ENCODE measurements at places on chromosomes 6 and 20. TPM values are rescaled to one million over a fixed set of nuclear protein-coding genes. Genes with fewer than 3 reads are reported as not detected.

OR12D3 gene
- not detected for total RNA-seq

ENTPD6 gene
- total RNA-seq = 33.4 TPM

PFDN4 gene
- total RNA-seq = 4.3 TPM

TCF21 gene
- total RNA-seq = 0.78 TPM

HUS1B gene
- total RNA-seq = 0.23 TPM

IPCEF1 gene
- 0.98 TPM for total RNA-seq

TSBP1 gene
- total RNA-seq = not detected

METTL24 gene
- total RNA-seq = 0.48 TPM

GRCh38 chr20:32278199-32278643, 770 bp downstream of the KIF3B start:
- DNase-seq = no peak

DNA sequence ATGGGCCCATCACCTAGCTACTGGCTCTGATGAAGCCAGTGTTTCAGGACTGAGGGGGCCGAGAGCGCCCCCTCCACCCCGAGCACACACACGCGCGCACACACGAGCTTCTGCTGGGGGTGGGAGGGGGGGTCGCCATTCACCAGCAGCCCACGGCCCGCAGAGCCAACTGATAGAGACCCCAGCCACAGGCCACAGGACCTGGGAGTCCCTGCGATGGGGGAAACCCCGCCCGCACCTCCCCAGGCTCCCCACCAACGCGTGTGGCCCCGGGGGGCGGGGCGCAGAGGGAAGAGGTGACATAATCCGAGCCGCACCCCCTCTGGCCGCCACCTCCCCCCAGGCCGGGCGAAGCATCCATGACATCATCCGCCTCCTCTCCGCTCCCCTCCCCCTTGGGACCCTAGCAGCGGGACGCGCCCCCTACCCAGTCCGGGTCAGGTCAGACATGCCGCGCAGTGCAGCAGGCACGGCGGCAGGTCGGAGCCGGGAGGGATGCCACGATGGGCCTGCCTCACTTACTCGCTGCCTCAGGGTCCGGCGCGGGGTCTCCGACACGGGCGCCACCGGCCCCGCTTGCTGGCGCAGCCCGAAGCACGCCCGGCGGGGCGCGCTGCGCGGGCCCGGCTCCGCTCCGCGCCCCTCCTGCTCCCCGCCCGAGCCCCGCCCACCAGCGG, at the start of gene LZTS3:
Gene LZTS3 (minus strand): TSS at position 617 of the 677 bp plus-strand sequence. CDS start 6,386 bp downstream, outside the sequence.
- DNase-seq = no peak

DNA sequence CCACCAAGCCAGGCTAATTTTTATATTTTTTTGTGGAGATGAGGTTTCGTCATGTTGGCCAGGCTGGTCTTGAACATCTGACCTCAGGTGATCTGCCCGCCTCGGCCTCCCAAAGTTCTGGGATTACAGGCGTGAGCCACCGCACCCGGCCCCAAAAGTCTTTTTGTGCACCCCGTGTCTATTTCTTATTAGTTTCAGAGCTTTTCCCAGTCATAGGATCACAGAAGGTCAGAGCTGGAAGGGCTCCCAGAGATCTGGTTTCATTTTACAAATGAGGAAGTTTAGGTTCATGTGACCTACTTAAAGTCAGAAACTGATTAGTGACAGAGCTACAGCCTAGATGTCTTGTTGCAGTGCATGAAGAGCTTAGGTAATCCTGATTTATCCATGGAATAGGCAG, 1.6 kb upstream of the OGFRL1 start:
- no peak for DNase-seq

DNA sequence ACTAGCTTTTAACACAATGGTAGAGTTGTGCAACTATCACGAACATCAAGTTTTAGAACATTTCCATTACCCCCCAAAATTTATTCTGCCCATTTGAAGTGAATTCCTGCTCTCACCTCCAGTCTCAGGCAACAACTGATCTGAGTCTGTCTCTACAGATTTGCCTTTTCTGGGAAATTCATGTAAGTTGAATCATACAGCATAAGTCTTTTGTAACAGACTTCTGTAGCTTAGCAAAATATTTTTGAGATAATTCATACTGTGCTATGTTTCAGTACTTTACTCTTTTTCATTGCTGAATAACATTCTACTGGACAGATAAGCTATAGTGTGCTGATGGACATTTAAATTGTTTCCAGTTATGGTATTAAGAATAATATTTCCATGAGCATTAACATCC, 447.3 kb upstream of the GJE1 start:
- DNase-seq = no peak

DNA sequence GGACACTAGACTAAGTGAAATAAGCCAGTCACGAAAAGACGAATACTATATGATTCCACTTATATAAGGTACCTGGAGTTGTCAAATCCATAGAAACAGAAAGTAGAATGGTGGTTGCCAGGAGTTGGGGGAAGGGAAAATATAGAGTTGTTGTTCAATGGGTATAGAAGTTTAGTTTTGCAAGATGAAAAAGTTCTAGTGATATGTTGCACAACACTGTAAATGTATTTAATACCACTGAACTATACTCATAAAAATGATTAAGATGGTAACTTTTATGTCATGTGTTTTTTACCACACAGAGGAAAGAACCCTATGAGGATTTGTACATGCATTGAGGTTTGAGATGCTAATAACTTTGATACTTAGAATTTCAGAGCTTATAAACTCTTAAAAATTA, 46.0 kb upstream of the TRAM2 start:
- DNase-seq = no peak

- no peak for DNase-seq
These were observed 22.7 kb upstream of the MLN start for GRCh38 chr6:33826537-33826936.

GRCh38 chr20:41392295-41392694, 25.7 kb upstream of the EMILIN3 start:
- no peak for DNase-seq

GRCh38 chr6:149455031-149455732, 29.6 kb downstream of the ZC3H12D start:
- DNase-seq = no peak

- DNase-seq = peak; percentile 66
These were observed 69.6 kb downstream of the JAG1 start for GRCh38 chr20:10603971-10604864.

DNA sequence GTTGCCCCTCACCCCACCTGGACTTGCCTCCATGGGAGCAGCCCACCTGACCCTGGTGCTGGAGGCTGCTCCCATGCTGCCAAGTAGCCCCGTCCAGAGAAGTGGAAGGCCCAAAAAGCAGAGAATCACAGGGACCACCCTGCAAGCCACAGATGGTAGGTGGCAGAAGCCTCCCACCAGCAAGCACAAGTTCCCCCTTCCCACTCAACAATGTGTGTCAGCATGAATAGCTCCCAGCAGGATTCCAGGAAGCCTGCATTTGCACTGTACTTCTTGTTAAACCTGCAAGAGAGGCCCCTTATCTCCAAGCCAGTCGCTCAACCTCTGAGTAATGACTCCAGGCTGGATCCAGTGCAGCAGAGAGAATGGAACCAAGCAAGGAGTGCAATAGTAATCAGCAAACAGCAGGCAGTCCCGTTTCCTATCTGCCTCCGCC, 180.8 kb upstream of the CST7 start:
- peak; percentile 32 for DNase-seq

- DNase-seq = no peak
These were observed 40.2 kb upstream of the DDR1 start for GRCh38 chr6:30844118-30844535.

DNA sequence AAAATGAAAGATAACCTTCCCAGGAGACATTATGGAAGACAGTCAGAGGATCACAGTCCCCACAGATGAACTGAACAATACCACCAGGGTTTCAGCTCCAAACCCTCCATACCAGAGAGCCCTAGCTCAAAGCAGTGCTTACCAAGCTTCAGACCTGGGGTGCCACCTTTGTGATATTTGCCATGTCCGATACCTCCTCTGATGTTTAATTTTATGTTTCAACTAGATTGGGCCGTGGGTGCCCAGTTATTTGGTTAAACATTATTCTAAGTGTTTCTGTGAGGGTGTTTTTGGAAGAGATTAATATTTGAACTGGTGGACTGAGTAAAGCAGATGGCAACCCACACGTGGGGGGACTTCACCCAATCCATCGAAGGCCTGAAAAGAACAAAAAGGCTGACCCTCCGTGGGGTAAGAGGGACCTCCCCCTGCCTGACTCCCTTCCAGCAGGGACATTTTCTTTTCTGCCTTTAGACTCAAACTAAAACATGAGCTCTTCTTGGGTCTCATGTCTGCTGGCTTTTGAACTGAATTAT, 11.8 kb downstream of the SCML4 start:
- no peak for DNase-seq

DNA sequence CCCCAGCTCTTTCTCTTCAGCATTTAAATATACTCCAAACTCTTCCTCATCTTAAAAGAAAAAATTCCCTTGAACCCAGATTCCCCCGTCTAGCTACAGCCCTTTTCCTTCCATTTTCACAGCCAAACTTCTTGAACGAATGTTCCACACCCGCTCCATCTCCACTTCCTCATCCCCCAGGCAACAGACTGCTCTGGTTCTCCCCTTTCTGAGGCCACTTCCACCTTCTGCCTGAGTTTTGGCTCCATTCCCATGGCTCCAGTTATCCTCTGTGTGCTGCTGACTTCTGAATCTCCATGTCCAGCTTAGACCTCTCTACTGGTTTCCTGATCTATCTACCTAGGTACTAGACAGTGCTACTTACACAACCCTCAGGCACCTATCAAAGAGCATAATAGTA, 106.4 kb downstream of the RALGAPA2 start:
- no peak for DNase-seq

- DNase-seq = no peak
These were observed 22.5 kb downstream of the SLC52A3 start for GRCh38 chr20:745683-746301.

DNA sequence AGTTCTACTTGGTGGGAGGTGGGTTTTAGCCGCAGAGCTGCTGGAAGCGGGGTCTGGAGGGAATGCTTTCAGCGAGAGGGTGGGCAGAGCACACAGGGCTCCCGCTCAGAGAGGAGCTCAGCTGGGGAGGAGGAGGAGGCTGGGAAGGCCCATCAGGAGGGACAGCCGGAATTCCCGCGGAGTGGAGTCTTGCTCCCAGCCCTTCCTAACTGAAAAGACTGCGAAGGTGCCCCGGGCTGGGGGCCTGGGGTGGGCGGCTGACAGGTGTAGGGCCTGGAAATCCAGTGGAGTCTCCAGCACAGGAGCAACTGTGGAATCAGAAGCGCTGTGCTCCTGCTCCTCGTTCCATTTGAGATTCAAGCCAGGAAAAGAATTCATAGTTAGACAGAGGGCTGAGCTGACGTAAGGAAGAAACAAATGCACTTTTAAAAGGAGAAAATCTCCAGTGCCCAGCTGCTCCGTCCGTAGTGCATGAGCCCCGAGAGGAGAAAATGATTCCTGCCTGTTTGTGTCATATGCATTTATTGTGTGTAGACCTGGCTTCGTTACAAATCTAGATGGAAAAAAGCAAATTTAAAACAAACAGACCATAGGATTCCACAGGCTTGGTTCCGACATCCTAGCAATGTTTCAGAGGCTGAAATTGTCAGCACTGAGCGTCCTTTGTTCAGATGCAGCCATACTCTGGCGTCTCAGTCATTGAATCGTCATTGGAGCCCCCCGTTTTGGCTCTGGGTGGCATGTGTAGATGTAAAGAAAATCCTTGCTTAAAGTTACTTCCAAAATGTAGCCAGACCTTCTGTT, 197.7 kb downstream of the SMOC2 start:
- no peak for DNase-seq

GRCh38 chr20:19807191-19807945, 49.3 kb downstream of the RIN2 start:
- no peak for DNase-seq

DNA sequence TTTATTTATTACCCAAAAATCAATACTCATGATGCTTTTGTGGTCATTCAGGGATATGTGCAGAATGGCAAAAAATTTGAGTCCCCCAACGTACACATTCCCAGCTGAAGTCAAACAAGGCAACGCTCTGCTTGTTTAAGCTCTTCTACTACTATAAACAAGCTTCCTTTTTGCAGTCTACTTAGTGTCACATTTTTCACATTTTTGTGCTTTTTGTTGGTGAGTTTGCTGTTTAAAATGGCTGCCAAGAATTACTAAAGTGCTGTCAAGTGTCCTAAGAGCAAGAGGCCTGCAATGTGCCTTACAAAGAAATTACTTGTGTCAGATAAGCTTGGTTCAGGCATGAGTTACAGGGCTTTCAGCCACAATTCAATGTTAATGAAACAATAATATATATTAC, 2.1 kb downstream of the WFDC8 start:
- no peak for DNase-seq

DNA sequence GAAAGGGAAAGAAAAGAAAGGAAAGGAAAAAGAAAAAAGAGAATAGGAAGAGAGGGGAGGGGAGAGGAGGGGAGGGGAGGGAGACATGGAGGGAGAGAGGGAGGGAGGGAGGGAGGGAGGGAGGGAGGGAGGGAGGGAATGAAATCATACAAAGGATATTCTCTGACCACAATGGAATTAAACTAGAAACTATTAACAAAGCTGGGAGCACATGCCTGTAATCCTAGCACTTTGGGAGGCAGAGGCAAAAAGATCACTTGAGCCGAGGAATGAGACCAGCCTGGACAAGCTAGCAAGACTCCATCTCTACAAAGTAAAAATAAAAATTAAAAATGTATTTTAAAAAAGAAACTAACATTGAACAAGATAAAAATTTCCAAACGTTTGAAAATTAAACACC, 62.8 kb downstream of the ILRUN start:
- DNase-seq = no peak

GRCh38 chr6:65229825-65230224, 477.2 kb downstream of the EYS start:
- no peak for DNase-seq

- no peak for DNase-seq
These were observed 36.1 kb downstream of the CAP2 start for GRCh38 chr6:17429383-17430061.

DNA sequence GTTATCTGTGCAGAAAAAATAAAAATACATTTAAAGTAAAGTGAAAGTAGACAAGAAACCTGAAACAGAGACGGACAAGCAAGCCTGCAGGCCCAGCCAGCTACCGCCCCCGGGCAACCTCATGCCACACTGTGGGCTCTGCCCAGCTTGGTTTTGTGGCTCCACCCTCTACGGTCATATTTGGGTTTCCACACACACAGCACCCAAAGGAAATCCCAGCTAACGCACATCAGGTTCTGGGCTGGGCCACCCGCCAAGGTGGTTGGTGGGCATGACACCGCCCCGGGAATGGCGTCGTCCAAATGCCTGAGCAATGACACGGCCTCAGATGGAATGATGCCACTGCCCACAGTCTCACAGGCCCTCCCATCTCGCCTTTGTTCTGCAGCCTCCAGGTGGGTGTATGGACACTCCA, 22.9 kb downstream of the FAM110A start:
- DNase-seq = no peak

DNA sequence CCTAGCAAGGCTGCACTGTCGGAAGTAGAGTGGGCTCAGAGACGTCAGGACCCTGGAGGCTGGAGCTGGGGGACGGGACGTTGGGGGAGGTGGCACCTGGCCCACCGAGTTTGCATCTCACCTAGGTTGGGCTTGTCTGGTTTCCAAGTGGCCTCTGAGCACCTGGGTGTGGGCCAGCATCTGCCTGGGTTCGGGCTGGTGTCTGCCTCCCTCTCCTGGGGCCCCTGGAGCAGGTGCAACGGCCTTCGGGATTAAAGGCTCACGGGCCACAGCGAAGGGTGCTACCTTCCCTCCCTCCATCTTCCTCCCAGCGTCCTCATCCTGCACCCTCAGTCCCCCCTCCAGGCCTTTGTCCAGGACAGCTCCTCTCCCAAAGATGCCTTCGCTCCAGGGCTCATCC, 6.0 kb downstream of the HRH3 start:
- DNase-seq = no peak
